ENCODE measurements at places on chromosomes 3 and 15.

GRCh38 chr15:89822026-89822425 is 7.4 kb upstream of the ANPEP start:
- no peak for DNase-seq

- DNase-seq: no peak
Observed at GRCh38 chr3:8578282-8578681, 66.3 kb downstream of the SSUH2 start.

DNA sequence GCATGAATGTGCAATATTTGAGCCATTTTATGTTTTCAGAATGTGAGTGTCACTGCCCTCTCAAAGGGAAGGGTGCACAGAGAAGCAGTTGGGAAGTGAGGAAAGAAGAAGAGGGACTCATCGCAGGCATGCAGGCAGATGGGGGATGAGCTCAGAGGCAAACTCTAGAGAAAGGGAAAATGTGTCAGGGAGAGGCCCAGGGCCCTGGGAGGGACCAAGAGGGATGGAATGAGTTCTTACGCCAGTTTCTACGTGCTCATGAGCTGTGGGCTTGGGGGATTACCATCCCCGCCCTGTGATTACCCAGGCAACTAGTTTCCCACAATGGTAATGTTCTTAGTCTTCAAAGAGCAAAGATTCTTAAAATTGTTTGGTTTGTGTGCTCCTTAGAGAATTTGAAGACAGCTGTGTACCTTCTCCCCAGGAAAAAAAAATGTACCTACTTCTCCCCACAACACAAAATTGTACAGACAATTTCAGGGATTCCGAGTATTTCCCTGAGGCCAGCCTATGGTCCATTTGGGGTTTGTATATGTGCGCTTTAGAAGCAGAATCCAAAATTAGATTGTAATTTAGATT is 17.8 kb downstream of the GCSAM start:
- no peak for DNase-seq

DNA sequence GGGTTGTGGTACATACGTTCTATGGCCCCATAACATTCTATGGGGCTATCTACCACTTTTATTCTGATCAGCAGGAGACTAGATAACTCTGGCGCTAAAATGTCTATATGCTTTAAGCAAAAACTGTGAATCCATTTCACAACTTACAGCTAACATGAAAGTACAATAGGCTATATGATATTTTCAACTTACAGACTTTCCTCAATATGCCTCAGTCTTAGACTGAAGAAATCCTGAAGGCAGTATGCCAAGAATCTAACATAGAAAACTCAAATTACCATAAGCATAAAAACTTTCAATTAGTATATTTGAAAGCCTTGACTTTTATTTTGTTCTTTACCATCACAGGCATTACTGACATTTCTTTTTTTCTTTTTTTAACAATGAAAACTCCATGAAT is 81.4 kb downstream of the CBLB start:
- no peak for DNase-seq

DNA sequence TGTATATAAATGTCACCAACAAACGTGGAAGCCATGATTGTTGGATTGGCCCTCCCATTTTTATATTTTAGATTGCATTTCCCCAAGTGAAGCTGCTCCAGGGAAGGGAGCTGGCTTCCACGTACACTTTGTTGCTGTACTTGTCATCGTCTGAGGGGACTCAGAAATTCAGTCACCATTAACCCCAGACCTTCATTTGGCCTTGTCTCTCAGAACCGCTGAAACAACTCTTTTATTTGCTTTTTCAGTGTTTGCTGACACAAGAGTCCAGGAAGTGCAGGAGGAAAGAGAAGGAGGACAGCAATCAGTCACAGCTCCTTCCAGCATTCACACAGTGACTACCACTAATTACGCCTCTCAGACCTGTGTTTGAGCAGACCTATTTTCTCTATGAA is 276.5 kb downstream of the TBL1XR1 start:
- DNase-seq: no peak

DNA sequence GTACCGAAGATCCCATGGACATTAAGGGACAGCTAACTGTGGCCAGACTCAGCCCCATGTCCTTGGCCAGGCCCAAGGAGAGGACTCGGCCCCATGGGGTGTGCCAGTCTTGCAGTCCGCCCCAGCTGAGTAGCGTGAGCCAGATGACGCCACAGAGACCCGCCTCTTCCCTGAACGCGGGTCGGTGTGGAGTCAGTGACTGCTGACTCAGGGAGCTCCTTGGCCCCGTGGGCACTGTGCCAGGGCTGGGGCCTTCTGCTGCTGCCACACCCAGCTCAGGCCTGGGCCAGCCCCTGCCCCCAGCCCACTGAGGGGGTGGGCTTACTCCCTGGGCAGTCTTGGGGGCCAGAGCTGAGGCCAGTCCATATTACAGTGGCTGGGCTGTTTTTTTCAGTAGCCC is 52.8 kb downstream of the PLXNA1 start:
- DNase-seq: no peak

All from ascending aorta (tissue), 2 donors.